Activated CD4-positive, alpha-beta T cell treated with anti-CD3 and anti-CD28 coated beads for 36 hours (primary cell): ENCODE measurements at places on chromosomes 16 and 17. TPM values are rescaled to one million over a fixed set of nuclear protein-coding genes. Genes with fewer than 3 reads are reported as not detected.
A peak's percentile ranks its signal among the peaks of the same experiment; 100 is the strongest.

MMP25 gene
- total RNA-seq, result 0.55 TPM

EVI2A gene
- 18.2 TPM for total RNA-seq

PLA2G10 gene
- not detected for total RNA-seq

TMEM100 gene
- not detected for total RNA-seq

DBNDD1 gene
- total RNA-seq, result 1.2 TPM

TBC1D28 gene
- not detected for total RNA-seq

IKZF3 gene
- 50.4 TPM for total RNA-seq

TMC5 gene
- not detected for total RNA-seq

CCR7 gene
- 325 TPM for total RNA-seq

DNA sequence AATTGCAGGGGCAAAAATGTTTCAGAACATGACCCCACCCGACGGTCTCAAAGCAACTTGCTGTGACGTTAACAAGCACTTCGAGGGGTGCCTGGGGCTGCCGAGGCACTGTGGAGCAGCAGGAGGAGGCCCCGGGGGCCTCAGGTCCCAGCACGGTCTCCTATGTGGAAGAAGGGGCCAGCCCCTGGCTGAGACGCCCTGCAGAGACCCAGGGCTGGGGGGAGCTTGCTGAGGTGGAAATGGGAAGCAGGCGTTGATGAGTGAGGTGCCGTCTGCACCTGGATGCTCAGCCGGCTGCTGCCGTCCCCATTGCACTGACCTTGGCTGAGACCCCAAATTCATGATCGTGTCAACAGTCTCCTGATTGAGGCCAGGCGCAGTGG is 46.5 kb downstream of the NT5M start:
- no peaks in the 10 kb centered on the region for H3K36me3 ChIP-seq
- no peak overlapping the region for H3K27ac ChIP-seq

- H3K4me3 ChIP-seq, result no peak overlapping the region
- H3K36me3 ChIP-seq, result no peaks in the 10 kb centered on the region
- DNase-seq, result no peak
- H3K27me3 ChIP-seq, result no peaks in the 10 kb centered on the region
- no peaks in the 10 kb centered on the region for H3K4me1 ChIP-seq
Observed at GRCh38 chr16:74268372-74268782, 28.2 kb upstream of the PSMD7 start.

DNA sequence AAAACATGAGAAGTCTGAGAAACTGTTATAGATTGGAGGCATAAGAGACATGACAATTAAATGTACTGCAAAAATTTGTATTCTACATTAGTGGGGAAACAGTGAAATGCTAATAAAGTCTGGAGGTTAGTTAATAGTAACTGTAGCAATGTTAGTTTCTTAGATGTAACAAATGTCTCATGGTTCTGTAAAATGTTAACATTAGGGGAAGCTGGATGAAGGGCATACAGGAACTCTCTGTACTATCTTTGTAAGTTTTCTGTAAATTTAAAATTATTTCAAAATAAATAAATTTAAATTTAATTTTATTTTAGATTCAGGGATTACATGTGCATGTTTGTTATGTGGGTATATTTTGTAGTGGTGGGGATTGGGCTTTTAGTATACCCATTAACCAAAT is 70.0 kb upstream of the IRX6 start:
- no peak overlapping the region for H3K27ac ChIP-seq
- H3K36me3 ChIP-seq, result no peaks in the 10 kb centered on the region
- H3K27me3 ChIP-seq, result peaks cover 21% of the 10 kb centered on the region
- peaks cover 2% of the 10 kb centered on the region for H3K4me1 ChIP-seq

GRCh38 chr16:87253536-87253935 is 63.7 kb downstream of the C16orf95 start:
- H3K36me3 ChIP-seq, result no peaks in the 10 kb centered on the region
- no peak for DNase-seq
- H3K4me1 ChIP-seq, result peaks cover 5% of the 10 kb centered on the region

- DNase-seq, result no peak
- no peaks in the 10 kb centered on the region for H3K36me3 ChIP-seq
- peaks cover 12% of the 10 kb centered on the region for H3K4me1 ChIP-seq
- no peak overlapping the region for H3K4me3 ChIP-seq
Observed at GRCh38 chr16:90072442-90073105, 4.6 kb downstream of the PRDM7 start.

DNA sequence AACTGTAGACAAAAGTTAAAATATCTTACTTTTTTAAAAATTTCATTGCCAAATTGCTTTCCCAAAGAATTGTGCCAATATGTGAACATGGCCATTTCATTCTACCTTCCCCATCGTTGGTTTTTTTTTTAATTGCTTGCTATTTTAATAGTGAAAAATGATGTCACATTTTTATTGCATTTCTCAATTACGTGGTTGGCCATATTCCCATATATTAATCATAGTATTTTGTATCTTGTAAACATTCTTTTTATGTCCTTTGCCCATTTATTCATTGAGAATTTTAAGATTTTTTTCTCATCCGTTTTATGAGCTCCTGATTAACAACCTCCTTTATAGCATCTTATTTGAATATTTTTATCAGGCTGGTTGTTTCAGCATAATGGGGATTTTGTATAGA is 7.2 kb downstream of the OMG start:
- DNase-seq, result no peak
- peaks cover 19% of the 10 kb centered on the region for H3K4me1 ChIP-seq
- no peak overlapping the region for H3K4me3 ChIP-seq
- peaks cover 5% of the 10 kb centered on the region for H3K36me3 ChIP-seq
- H3K27me3 ChIP-seq, result no peaks in the 10 kb centered on the region

DNA sequence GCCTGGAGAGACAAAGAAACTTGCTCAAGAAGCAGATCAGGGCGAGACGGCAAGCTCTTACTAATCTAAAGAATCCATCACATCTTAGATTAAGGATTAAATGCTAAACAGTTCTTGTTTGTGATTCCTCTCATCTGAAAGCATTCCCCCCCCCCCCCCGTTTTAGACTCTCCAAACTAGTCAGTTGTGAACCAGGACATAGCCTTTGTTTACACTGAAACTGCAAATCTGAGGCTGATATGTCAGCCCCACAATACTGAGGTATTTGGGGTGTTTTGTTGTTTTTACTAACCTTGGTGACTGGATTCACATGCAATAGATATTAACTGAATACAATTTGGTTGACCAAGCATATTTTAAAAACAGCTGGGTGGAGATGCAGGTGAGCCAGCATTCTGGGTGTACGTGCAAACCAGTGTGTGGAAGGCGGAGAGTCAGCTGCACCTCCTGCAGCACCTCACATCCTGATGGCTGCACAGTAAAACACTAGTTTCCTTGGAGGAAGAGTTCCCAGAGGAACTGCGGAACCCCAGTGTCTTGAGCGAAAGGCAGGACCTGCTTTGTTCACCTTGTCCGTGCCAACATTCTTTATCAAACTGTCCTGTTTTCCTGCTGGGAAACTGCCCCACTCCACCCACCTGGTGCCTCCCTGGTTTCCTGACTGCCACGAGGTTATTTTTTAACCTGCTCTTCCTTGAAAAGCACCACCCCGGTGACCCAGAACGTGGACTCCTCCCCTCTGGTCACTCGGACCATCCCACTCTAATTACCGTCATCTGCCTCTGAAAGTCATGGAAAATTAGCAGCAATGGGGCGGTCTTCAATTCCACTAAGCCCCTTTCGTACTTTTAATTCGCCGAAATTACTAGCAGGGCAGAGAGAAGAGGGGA is 1.2 kb upstream of the YPEL2 start:
- no peaks in the 10 kb centered on the region for H3K27me3 ChIP-seq
- DNase-seq, result peak; percentile 17
- no peaks in the 10 kb centered on the region for H3K36me3 ChIP-seq
- no peak overlapping the region for H3K4me3 ChIP-seq
- H3K4me1 ChIP-seq, result peaks cover 65% of the 10 kb centered on the region

DNA sequence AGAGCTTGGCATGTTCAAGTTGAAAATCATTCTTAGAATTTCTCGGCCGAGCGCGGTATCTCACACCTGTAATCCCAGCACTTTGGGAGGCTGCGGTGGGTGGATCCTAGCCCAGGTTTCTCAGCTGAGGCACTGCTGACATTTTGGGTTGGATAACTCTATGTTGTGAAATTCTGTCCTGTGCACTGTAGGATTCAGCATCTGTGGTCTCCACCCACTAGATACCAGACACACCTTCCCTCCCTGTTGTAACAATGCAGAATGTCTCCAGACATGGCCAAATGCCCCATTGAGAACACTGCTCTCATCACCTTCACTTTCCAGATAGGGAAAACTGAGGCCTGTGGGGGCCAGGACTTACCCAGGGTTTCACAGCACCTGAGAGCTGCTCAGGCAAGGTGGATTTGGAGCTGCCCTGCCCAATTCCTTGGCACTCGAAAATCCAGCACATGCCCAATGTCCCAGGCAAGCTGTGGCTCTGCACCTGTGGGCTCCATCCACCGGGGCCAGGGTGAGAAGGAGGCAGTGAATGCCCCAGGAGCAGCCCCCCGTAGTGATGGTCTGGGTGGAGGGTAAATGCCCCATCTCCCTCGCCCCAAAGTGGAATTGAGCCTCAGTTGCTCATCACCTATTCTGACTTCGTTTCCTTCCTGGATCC is 20.2 kb upstream of the TVP23A start:
- no peak for DNase-seq
- no peak overlapping the region for H3K27ac ChIP-seq
- H3K27me3 ChIP-seq, result peaks cover 12% of the 10 kb centered on the region
- H3K4me3 ChIP-seq, result no peak overlapping the region
- peaks cover 5% of the 10 kb centered on the region for H3K4me1 ChIP-seq

DNA sequence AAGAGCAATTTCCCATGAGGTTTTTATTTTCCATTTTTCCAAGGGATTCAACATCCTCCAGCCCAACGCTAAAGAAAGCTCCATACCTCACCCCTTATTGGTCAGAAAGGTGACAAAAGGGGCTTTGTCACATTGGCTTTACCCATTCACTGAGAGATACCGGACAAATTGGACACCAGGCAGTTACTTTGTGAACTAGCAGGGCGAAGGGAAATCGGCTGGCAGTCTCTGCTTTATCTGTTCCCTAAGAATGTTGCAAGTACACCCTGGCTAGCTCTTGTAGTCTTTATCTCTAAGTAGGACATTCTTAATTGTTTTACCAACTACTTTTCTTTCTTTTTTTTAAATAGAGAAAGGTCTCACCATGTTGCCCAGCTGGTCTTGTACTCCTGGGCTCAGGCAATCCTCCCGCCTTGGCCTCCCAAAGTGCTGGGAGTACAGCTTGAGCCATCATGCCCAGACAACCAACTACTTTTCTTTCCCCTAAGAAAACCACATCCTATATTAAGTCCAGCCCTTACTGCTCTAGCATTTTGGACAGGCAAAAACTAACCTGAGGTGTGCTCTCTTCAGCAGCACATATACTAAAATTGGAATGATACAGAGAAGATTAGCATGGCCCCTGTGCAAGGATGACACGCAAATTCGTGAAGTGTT is 16.8 kb downstream of the PRPSAP1 start:
- H3K36me3 ChIP-seq, result peaks cover 6% of the 10 kb centered on the region
- H3K27me3 ChIP-seq, result no peaks in the 10 kb centered on the region
- no peak overlapping the region for H3K27ac ChIP-seq
- no peaks in the 10 kb centered on the region for H3K4me1 ChIP-seq

- H3K36me3 ChIP-seq, result no peaks in the 10 kb centered on the region
- H3K4me1 ChIP-seq, result peaks cover 13% of the 10 kb centered on the region
- no peak for DNase-seq
- no peak overlapping the region for H3K27ac ChIP-seq
- peaks cover 41% of the 10 kb centered on the region for H3K27me3 ChIP-seq
Observed at GRCh38 chr17:74858672-74859458, 820 bp downstream of the GRIN2C start.

GRCh38 chr17:41697122-41697962 is 8.7 kb downstream of the EIF1 start:
- H3K4me1 ChIP-seq, result peaks cover 11% of the 10 kb centered on the region
- peaks cover 10% of the 10 kb centered on the region for H3K36me3 ChIP-seq
- H3K27me3 ChIP-seq, result no peaks in the 10 kb centered on the region
- DNase-seq, result no peak
- no peak overlapping the region for H3K27ac ChIP-seq
- H3K4me3 ChIP-seq, result no peak overlapping the region

DNA sequence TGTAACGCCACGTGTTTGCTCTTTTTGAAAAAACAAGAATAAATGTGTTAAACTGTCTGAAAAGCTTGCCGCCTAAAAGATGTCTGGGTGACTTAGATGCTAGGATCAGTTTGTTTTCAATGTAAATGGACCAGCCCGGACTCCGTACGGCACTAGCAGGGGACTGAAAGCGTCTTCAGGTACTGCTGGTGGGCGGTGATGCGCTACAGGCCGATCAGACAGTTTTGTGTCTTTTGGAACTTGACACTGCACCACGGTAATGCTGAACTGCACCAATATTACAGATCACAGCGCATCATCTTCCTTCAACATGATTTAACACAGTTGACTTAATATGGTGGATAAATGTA is 727 bp upstream of the MBTPS1 start:
- peak overlapping the region; percentile 90 for H3K27ac ChIP-seq
- peaks cover 29% of the 10 kb centered on the region for H3K4me1 ChIP-seq
- peak overlapping the region; percentile 80 for H3K4me3 ChIP-seq
- DNase-seq, result peak; percentile 69
- peaks cover 4% of the 10 kb centered on the region for H3K36me3 ChIP-seq
